Omental fat pad (tissue), 4 donors: ENCODE measurements at places on chromosomes 12 and 14. TPM values are rescaled to one million over a fixed set of nuclear protein-coding genes. Genes with fewer than 3 reads are reported as not detected.

SOAT2 gene
- total RNA-seq = not detected

CSRNP2 gene
- 27.3 TPM for total RNA-seq

FAM90A1 gene
- not detected for total RNA-seq

- DNase-seq = no peak
Measured at GRCh38 chr14:54857830-54858269, 44.8 kb downstream of the GCH1 start.

DNA sequence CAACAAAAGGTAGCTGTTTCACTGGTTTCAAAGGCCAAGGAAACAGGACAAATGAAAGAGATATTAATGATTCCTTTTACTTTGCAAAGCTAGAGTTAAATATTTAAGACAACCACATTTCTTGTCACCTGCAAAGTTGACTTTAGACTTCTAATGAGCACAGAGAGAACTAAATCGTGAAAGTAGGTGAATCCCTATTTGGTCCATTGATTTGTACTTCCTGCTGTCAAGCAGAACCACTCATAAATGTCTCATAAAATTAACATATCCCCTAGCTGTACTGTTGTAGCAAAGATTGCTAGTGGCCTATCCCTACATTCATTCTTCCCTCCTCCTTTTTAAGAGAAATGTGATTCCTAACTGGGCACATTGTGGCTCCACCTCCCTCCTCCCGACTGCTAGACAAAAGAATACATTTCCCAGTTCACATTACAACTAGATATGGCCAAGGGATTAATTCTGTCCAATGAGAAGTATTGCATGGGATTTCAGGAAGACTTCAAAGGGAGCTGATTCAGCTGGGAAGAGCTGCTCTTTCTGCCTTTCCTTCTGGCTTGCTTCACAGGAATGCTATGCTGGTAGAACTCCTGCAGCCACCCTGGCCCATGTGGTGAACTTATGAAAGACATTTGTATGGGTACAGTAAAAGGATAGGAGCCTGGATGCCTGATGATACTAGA lies 227.5 kb upstream of the ABCD2 start:
- DNase-seq = no peak

DNA sequence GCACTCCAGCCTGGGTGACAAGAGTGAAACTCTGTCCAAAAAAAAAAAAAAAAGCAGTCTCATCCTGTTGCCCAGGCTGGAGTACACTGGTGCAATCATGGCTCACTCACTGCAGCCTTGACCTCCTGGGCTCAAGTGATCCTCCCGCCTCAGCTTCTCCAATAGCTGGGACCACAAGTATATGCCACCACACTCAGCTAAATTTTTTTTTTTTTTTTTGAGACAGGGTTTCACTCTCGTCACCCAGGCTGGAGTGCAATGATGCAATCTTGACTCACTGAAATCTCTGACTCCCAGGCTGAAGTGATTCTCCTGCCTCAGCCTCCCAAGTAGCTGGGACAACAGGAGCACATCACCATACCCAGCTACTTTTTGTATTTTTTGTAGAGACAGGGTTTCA lies 5.2 kb upstream of the CNPY2 start:
- DNase-seq = no peak

- no peak for DNase-seq
Measured at GRCh38 chr12:52300796-52301691, 9.7 kb upstream of the KRT81 start.

DNA sequence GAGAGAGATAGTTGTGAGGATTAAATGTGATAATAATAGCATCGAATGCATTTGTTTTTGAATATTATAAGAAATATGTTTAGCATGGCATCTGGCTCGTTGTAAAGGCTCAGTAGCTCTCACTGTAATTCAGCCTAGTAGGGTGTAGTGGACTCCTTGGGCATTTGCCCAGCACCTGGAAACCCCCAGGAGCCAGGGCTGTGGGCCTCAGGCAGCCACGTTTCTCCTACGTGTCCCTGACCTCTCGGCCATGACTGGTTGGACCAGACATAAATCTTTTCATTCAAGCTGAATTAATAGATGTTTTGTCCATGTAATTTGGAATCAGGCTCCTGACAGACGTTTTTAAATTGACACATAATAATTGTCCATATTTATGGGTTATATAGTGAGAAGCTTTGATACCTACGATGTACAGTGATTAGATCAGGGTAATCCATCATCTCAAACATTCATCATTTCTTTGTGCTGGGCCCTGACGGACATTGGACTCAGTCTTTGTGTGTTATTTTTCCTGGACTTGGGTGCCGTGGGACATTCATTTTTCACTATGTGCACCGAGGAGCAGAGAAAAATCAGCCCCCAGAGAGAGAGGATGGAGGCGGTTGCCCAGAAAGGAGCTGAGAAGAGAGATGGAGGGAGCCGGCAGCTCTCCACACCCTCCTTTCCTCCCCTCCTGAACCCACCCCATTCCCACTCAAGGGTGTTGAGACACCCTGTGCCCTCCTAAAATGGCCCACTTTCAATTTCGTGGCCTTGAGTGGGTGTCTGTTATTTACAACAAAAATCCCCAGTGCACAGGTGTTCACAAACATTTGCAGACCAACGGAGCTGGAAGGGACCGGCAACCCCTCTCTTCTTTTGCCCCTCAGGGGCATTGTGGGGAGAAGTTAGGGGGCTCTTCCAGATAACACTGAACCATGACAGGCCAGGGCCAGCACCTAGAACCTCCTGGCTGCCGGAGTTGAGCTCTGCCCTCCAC lies 296.4 kb downstream of the DPF3 start:
- no peak for DNase-seq

DNA sequence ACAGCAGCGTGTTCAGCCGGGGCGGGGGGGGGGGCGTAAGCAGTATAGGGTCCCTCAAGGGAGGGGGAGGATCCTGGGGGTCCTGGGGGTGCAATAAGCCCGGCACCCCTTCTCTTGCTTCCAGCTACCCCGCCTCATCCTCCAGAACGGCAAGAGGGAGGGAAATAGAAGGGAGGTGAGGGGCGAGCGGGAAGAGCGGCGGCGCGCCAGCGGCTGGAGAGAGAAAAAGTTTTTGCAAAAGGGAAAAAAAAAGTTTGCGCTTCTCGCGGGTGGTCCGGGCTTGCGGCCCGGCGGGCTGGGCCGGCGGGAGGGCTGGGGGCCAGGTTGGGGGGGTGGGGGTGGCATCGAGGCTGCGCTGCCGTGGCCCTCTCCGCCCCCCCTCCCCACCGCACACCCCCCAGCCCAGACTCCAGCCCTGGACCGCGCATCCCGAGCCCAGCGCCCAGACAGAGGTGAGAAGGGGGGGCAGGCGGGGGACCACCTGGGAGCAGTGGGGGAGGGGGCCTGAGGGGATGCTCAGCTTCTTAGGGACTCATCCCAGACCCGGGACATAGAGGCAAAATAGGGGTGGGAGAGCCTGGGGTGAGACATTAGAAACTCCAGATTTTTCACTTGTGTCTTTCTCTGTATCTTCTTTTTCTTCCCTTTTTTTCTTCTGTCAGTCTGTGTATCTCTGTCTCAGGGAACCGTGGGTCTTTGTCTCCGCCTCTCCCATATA lies at the start of gene GLI1:
Gene GLI1, plus strand, starts transcription at position 36 of the 718 bp plus-strand sequence. CDS start 3,907 bp downstream, outside the sequence.
- DNase-seq = no peak

DNA sequence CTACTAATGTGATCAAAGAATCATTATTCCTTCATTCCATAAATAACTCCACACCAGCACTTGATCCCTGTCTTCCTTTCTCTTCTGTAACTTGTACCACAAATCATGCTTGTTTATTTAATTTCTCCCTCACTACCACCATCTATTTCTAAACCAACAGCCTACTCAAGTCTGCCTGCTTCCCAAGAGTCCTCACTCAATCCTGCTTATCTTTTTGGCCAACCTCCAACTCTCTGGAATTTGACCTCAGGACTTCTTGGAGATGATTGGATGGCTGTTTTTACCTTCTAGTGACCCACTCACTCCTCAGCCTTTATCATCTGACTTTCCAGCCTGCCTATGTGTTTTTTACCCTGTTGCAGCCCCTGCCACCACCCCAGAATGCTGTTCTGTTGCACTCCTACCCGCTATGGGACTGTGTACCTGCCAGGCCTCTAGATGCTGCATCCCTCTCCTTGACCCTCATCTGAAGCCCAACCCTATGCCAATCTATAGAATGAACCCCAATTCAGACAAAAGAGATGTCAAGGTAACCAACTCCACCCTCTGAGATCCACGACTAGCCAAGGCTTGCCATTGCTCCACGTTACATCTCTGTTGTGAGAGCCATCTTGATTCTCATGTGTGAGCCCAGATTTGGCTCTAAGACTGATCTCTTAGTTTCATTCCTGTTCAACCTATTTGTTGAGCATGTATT lies 150.2 kb upstream of the PLEKHG7 start:
- DNase-seq = no peak

GRCh38 chr12:26120561-26121274 lies 4.1 kb downstream of the BHLHE41 start:
- DNase-seq = no peak

DNA sequence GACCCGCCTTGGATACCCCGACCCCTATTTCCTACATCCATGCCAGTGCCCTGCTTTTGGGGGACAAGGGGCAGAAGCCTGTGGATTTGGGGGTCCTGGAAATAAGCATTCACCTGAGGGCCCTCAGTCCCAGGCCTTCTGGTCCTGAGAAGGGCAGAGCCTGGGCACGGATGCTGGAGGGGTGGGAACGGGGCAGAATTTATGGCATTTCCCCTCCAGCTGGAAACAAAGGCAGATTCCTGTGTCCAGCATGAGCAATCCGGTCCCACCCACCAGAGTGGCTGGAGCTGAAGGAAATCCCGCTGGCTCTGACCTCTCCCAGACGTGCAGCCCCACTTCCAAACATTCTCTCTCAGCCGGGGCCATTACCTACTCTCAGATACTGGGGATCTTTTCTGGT lies 9.3 kb downstream of the ANKRD33 start:
- DNase-seq = peak; percentile 14

- no peak for DNase-seq
Measured at GRCh38 chr12:86389949-86390348, 133.8 kb upstream of the MGAT4C start.

- no peak for DNase-seq
Measured at GRCh38 chr12:42216737-42217136, 21.3 kb downstream of the YAF2 start.

DNA sequence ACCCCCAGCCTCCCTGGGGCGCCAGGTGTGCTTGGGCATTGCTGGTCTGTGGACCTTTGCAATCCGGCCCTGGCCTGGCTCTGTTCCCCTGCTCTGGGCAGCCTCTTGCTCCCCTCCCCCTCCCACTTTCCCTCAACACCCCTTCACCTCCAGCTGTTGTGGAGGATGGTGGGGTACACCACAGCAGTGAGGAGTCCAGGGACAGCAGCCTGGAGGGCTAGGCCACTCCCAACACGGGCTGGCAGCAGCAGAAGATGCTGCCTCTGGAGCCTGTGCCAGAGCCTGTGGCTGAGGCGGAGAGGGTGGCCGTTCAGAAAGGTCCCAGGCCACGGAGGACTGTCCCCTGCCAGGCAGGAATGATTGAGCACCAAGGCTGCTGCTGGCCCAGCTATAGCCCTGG lies 7.6 kb downstream of the ZBTB42 start:
- DNase-seq = no peak

- no peak for DNase-seq
Measured at GRCh38 chr12:62170241-62170640, 90.0 kb upstream of the USP15 start.

- DNase-seq = no peak
Measured at GRCh38 chr12:15858353-15858752, 23.8 kb upstream of the STRAP start.

- no peak for DNase-seq
Measured at GRCh38 chr12:100020370-100020769, 35.6 kb upstream of the ANKS1B start.

DNA sequence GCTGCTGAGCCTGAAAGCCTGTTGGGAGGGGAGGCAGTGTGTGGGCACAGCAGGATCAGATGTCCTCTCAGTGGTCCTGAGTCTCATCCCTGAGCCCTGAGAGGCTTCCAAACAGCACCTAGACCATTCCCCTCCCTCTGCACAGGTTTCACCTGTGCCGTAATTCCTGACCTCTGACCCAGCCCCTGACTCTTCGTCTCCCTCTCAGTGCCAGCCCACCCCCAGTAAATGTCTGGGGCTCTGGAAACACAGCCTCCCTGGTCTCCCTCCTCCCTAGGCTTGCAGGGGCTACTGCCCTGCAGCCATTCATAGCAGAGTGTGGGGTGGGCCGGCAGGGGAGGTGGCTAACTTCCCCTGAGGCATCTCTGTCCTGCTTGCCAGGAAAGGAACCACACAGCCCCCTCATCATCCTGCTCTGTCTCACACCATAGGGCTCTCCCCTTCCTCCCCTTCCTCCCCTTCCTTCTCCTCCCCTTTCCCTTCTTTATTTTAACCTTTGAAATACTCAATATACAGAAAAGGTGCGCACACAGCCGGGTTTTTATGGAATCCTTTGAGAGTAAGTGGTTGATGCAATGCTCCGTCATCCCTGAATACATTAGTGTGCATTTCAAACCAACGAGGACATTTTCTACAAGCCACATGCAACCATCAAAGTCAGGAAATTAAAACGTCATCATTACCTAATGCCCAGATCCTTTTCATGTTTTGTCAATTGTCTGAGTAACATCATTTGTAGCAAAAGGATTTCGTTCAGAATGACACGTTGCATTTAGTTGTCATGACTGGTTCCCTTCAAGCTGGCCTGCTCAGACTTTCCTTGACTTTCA lies 67.0 kb downstream of the PRMT8 start:
- DNase-seq = no peak

DNA sequence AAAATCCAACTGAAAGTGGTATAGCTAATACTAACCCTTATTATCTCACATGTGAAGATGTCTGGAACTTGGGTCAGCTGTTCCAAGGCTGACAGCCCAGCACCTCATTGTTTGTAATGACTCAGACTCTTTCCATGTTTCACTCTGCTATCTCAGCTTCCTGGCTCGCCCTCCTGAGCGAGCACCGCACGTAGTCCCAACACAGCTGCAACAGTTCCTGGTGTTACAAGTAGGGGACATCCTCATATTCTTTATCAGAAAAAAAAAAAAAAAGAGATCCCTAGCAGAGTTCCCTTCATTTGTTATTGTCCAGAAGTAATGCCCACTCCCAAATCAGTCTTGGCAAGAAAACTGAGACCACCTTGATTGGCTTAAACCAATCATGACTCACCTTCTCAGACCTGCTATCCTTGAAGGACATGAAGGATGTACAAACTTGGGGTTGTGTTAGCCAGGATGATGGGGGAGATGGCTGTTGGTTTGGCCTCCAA lies 92.5 kb downstream of the ADCK1 start:
- DNase-seq = no peak

GRCh38 chr14:55794655-55795595 lies 214.9 kb downstream of the KTN1 start:
- no peak for DNase-seq

DNA sequence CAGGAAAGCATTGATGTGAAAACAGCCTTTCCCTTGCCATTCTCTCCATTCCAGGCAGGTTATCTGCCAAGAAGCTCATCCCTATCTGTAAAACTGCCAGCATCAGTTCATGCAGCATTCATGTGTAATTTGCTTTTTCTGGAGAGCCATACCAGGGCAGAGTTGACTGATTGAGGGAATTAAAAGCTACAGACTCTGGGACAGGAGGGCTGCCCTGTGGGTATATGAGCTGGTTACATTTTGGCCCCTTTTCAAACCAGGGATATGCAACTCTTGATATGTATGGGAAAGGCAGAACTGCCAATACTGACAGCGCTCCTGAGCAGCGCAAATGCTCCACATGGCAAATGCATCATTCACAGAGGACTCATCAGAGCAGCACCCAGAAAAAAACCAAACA lies 53.7 kb downstream of the SYT1 start:
- no peak for DNase-seq
